NCI-H2107 (cell line): ENCODE measurements at places on chromosomes 3 and 15.

DNA sequence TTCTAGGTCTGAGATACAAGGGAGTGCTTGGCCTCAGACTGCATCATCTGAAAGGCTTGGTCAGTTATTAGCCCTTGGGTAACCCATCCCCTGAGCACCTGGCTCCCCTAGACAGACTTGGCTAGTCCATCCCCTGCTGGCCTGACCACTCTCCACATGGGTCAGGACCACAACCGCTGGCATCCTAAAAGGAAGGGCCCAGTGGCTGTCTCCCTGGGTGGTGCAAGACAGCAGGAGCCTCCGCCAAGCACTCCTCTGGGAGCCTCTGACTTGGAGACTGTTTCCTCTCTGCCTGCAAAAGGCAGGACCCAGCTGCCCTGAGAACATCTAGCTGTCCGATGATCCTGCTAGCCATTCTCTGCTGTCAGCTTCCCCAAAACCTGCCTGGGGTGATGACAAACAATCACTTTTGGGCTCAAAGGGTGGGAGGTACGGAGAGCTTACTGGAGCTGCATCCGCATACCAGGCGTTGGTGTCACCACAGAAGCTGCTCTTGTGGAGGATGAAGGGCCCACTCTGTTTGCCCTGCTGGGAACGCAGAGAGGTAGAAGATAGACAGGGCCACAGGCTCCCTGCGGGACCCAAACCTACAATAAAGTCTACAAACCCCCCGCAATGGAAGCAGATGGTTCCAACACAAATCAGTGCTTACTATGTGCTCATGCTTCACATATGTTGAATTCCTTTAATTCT is 108.0 kb upstream of the PRR20G start:
- no peak for DNase-seq

DNA sequence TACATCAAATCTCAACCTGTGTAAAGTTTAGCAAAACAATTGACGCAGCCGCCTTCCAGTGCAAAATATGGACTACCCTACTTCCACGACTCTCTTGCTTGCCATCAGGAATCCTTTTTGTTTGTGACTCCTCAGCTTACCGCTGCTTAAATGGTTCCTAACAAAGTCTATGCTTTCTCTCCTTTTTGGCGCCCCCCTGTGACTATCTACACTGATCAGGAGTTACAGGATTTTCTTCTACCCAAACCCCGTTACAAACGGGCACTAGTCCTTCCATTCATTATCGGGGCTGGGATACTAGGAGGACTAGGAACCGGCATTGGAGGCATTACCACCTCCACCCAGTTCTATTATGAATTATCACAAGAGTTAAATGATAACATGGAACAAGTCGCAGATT is 184.0 kb downstream of the IGSF11 start:
- no peak for DNase-seq

- no peak for DNase-seq
Observed at GRCh38 chr15:60760646-60761504, 281.9 kb upstream of the ICE2 start.

DNA sequence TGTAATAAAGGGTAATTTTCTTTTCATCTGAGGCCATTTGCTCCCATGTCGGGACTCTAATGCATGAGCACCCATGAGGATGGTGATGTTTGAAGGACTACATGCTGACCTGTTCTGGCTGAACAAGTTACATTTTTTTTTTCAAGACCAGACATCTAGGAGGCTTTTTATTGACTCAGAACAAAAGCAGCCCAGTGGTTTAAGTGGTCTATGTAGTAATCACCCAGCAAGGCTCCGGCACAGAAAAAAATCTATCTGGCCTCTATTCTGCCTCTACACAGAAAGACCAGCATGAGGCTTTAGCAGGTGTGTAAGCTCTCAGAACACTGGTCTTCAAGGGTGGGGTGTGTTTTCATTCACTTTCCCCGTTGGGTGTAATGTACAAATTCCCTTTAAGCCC is 95.1 kb upstream of the ZBED2 start:
- no peak for DNase-seq

DNA sequence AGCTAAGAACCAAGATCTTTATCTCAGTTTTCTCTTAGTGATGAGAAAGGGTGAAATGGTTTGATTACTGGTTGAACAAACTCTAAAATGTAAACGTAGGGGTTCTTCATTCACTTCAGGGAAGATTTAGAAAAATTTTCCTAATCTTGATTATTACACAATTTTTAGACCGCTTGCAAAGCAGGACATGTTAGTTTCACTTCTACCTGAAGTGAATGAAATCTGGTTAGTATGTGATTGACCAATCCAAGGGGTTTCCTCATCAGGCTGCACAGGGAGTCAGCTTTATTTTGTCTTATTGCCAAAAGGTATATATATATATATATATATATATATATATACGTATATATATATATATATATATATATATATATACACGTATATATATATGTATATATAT is 740.4 kb downstream of the TUSC7 start:
- no peak for DNase-seq

DNA sequence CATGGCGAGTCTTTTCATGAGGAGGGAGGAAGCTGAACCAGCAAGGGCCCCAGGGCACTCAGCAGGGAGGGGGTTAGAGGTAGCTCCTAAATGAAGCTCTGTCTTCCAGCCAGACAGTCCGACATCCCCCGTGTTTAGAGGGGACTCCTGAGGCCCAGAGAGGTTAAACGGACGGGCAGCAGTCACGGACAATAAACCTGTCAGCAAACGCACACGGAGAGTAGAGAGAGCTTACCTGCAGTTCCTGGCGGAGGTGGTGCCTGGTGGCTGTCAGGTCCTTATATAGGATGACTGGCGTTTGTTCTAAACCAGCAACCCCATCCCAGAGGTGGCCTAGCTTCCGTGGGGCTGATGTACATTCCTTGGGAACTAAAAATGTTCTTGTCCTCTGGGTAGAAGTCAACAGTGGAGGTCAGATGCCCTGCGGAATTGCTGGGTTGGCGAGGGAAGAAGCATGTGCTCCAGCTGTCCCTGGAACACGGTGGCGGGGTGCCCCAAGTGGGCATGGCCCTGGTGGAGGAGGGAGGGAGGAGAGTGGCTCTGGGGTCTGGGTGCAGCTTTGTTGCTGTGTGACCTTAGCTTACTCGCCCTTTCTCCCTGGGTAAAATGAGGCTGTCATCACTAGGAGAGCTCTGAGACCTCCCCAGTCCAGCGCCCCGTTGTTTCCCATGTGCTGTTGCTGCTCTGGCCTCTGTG is 2.1 kb downstream of the GHRL start:
- no peak for DNase-seq

DNA sequence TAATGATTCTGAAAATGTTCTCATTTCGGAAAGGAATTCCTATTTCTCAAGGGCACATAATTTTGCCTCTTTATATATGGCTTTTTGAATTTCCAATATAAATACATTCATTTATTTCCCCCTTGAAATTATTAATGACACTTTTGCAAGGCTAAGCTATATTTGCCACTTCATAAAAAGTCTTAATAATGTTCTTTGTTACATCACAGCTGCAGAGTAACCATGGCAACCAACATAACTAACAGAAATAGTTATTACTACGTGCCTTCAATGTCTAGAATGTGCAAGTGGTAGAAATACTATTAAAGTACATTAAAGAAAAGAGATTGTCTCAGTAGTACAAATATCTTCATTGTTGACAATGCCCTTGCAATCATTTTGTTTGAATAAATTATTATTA is 471.8 kb downstream of the C3orf38 start:
- DNase-seq: no peak

DNA sequence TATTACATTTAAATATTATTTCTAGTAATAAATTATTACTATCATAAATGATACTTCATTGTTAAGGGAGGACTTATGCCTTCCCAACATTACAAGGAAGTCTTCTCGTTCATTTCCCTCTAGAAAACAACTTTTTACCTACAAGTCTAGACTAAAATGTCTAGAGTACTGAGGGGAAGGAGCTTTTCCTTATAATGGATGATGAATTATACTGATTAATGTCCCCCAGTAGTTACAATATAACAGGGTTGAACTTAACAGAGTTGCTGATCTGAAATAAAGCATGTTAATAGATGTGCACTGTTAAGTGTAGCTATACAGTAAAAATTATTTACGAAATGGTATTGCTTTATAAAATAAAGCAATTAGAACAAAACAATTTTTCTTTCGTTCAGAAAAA is 2.7 kb upstream of the MNS1 start:
- DNase-seq: no peak

GRCh38 chr3:53331871-53332270 is 15.5 kb downstream of the DCP1A start:
- no peak for DNase-seq

GRCh38 chr15:100308213-100308600 is 33.6 kb downstream of the ADAMTS17 start:
- no peak for DNase-seq

- DNase-seq: peak; percentile 64
Observed at GRCh38 chr15:78108300-78109084, 16.1 kb downstream of the SH2D7 start.

DNA sequence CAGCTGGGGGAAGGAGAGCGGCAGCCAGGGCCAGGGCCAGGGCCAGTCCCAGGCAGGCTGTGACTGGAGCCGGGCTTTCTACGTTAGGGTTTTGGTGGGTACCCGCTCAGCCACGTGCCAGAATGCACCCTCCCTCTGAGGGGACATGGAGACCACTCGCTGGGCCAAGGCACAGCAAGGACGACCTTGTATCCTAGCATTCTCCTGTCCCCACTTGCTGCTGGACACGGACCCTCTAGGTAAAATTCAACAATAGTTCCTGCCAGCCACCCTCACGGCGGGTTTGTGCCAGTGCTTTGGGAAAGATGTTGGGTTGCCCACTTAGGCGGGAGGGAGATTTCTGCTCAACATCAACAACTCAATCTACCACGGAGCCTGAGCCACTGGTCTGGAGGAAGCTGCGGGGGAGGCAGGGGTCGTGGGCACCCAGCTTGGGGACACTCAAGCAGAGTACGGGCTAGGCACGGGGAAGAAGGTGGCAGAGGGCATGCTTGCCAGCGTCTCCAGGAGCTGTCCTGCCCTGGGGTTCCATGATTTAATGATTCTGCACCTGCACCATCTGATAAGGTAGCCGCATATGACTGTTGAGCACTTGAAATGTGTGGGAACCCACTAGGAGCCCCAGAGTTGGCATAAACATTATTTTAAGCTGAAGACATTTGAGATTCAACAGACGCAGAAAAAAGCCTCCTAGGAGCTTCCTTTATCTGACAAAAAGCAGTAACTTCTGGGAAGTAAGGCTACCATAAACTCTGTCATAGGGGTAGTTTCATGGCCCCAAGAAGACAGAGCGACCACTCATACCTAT is 22.5 kb upstream of the C15orf39 start:
- no peak for DNase-seq

DNA sequence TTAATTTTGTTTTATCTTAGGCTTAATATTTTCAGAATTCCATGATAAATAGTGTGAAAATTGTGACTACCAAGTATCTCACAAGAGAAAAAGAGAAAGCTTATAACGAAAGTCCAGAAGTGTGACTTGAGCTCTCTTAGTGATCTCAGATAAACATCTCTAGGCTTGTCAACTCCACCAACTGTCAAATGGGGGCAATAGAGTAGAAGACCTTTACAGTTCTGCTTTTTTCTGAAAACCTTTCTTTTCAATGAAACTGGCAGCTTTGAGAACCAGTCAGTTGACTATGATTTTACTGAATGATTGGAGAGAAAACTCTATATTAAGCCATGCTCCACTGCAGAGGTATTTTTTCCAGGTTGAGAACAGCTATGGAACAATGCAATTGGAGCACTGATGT is 119.2 kb upstream of the TP63 start:
- DNase-seq: no peak

DNA sequence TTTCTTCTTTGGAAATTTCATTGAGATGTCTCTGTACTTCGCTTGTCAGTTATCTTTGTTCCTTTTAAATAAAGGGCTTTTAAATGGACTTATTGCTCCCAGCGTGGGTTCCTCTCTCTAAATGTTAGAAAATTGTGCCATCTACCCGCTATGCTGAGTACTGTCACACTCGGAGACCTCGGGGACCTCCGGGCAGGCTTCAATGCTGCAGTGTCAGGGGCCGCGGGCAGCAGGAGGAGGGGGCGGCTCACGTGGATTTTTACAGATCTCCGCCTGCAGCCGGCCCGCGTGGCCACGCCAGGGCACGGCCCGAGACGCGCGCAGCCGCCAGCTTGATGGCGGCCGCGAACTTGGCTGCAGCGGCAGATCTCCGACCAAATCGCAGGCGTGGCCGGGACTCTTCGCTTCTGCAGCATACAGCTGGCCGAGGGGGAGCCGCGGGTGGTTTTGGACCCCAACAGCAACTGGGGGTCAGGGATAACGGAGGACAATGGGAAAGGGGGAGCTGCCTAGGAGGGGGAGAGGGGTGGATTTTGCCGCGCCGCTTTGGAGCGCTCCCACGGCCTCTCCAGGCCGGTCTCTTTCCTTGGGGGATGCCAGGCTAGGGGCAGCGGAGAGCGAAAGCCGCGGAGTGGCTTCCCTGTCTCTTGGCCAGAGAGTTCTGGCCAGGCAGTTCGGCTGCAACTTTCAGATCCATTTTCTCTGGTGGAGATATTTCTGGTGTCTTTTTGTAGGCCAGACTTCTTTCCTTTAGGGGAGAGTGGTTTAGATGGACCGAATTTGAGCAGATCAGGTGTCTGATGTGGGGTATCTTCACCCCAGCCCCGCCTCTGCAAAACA is 15.3 kb downstream of the NR2F2 start:
- no peak for DNase-seq

GRCh38 chr15:32691689-32692038 is 26.1 kb upstream of the GREM1 start:
- no peak for DNase-seq

DNA sequence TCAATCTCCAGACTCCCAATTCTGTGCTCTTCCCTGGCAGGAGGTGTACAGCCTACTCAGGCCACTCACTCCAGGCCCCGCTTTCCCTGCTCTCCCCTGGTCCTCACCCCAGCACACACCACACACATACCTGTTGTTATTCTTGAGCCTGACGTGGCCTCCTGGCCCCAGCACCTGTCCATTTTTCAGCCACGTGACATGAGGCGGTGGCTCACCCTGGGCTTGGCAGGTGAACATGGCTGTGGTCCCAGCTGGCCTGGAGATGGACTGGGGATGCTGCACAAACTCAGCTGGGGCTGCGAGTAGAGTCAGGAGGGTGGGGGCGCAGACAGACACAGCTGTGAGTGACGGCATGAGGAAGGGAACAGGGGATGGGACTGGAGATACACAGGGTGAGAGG is 27.3 kb downstream of the RNU5B-1 start:
- no peak for DNase-seq

DNA sequence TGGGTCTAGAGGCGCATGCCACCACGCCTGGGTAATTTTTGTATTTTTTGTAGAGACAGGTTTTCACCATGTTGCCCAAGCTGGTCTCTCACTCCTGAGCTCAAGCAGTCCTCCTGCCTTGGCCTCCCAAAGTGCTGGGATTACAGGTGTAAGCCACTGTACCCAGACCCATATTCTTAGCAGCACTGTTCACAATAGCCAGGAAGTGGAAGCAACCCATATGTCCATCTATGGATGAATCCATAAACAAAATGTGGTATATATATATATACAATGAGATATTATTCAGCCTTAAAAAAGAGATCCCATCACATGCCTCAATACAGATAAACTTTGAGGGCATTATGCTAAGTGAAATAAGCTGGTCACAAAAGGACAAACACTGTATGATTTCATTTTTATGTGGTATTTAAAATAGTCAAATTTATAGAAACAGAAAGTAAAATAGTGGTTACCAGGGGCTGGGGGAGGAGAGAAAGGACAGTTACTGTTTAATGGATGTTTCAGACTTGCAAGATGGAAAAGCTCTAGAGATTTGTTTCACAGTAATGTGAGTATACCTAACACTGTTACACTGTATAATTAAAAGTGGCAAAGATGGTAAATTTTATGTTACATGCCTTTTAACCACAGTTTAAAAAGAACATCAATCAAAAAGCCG is 35.7 kb upstream of the GRAMD1C start:
- no peak for DNase-seq

- DNase-seq: peak; percentile 11
Observed at GRCh38 chr3:71859123-71859519, 74.2 kb upstream of the PROK2 start.
